ENCODE measurements at places on chromosomes 4 and X. TPM values are rescaled to one million over a fixed set of nuclear protein-coding genes. Genes with fewer than 3 reads are reported as not detected.

TMSB15A gene
- total RNA-seq = 0.44 TPM

TCP11X2 gene
- total RNA-seq = not detected

DNA sequence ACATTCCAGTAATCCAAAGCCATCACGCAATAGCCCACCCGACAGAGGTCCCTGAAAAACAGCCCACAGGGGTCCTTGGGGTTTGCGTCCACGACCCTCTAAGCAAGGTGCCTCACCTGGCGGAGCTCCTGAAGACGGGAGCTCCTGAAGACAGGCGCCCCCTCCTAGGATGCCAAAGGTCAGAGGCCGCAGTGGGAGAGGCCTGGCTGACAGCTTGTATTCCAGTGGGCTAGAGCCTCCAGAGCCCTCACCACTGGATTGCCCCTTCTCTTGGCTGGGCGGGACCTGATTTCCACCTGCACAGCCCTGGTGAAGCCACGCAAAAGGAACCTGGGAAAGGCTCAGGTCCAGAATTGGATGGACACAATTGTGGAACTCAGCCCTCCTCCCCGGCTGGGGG is 29.7 kb upstream of the WFS1 start:
- no peak for DNase-seq
- H3K27ac ChIP-seq = no peak overlapping the region
- no peaks in the 10 kb centered on the region for H3K36me3 ChIP-seq
- no peak overlapping the region for H3K4me3 ChIP-seq

DNA sequence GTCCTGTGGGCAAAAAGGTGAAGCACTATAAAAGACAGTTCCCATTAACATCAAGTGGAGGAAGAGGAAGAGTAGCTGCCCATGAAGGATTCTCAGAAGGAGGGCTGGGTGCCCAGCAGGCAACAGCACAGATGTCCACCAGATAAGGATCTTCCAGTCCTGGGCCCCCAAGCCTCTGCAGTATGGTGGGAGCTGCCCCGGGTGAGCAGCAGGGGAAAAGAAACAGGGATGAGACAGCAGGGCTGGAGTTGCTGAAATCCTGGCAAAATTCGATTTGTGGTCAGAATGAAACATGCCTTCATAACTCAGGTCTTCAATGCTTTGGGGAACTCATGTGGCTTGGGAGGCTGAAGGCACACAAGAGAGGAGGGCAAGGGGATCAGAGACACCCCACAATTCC is 94.6 kb downstream of the RASL11B start:
- H3K27ac ChIP-seq = no peak overlapping the region
- H3K27me3 ChIP-seq = no peaks in the 10 kb centered on the region
- H3K36me3 ChIP-seq = peaks cover 5% of the 10 kb centered on the region

SPARCL1 gene
- not detected for total RNA-seq

DNA sequence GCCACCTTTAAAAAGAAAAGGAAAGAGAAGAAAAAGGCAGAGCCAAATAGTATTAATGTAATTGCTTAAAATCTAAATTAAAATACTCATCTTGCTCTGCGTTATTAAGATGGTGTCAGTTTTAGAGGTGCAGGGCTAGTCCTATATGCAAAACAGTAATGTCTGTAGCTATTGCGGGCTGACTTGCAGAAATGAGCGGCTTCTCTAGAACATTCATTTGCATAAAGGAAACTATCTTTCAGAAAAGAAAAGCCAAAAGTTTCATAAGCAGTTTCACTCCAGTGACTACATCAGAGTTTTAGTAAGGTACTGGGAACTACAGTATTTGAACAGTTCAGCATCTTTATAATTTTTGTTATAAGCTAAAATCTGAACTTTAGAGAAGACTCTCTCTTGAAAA is 6.0 kb downstream of the SMAD1 start:
- peaks cover 3% of the 10 kb centered on the region for H3K4me1 ChIP-seq
- peak; percentile 12 for DNase-seq

DNA sequence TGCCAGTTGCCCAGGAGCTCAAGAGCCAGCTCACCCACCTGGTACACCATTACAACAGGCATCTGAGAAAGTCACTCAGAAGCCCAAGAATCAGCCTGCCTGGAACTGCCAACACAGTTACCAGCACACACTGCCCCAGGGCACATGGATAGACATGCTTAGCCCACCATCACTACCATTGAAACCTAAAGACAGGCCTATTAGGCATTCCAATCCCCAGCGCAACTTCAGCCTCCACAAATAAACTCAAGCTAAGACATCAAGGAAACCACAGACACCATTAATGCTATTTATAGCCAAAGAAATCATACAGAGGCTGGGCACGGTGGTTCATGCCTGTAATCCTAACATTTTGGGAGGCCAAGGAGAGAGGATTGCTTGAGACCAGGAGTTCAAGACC is 42.3 kb downstream of the ATRX start:
- peak overlapping the region; percentile 48 for H3K27ac ChIP-seq
- H3K4me1 ChIP-seq = peaks cover 53% of the 10 kb centered on the region
- no peak overlapping the region for H3K4me3 ChIP-seq
- no peaks in the 10 kb centered on the region for H3K27me3 ChIP-seq
- peaks cover 10% of the 10 kb centered on the region for H3K36me3 ChIP-seq
- no peak for DNase-seq

- H3K4me3 ChIP-seq = peak overlapping the region; percentile 54
- DNase-seq = no peak
- no peaks in the 10 kb centered on the region for H3K27me3 ChIP-seq
- H3K4me1 ChIP-seq = peaks cover 90% of the 10 kb centered on the region
- peak overlapping the region; percentile 92 for H3K27ac ChIP-seq
Measured at GRCh38 chr4:102525097-102525496, 23.9 kb downstream of the NFKB1 start.

GRCh38 chrX:38970074-38970473 is 168.8 kb downstream of the MID1IP1 start:
- H3K27ac ChIP-seq = no peak overlapping the region
- DNase-seq = no peak
- no peaks in the 10 kb centered on the region for H3K27me3 ChIP-seq
- H3K36me3 ChIP-seq = no peaks in the 10 kb centered on the region
- H3K4me3 ChIP-seq = no peak overlapping the region

ZAR1 gene
- total RNA-seq = not detected

- peaks cover 13% of the 10 kb centered on the region for H3K27me3 ChIP-seq
- peaks cover 6% of the 10 kb centered on the region for H3K4me1 ChIP-seq
- no peak for DNase-seq
- H3K27ac ChIP-seq = no peak overlapping the region
Measured at GRCh38 chr4:109985993-109986974, 73.6 kb downstream of the EGF start.
